Right lung (tissue), 10 donors: ENCODE measurements at places on chromosomes 7 and 10.

DNA sequence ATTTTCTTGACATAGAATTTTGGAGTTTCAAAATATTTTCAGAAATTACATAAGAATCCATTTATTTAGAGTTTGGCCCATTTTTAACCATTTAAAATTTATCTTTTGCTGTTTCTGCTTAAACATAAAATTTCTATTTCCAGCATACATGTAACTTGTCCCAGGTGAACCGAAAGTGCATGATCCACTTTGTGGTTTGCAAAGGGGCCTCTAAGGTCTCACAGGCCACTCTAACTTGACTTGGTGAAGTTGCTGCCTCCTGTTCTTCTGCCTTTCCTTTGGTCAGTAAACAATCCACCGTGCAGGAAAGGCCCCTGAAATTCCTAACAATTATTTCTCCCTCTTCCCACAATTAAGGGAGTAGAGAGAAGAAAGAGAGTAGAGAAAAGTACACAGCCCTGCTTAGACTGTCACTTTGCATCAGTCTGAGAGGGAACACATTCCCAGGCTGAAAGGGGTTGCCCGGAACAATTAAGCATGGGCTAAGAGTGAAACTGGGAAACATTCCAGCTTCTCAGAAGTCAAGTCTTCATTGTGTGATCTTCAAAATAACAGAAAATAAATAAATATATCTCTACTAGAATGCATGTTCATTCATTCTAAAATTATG lies 79.5 kb upstream of the SEMA3A start:
- DNase-seq, result no peak

DNA sequence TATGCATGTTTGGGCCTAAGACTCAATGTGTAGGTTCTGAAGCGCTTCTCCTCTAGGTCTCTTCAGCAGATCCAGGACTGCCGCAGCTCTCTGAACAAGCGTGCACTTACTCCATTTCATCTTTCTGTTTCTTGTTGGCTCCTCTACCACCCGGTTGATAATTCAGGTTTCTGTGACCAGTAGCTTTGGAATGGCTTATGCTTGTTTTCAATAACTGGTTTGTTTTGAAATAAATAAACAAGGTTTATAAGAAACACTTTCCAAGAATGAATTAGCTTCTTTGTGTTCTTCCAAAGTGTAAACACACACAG lies 1.5 kb downstream of the MDFIC start:
- DNase-seq, result no peak

DNA sequence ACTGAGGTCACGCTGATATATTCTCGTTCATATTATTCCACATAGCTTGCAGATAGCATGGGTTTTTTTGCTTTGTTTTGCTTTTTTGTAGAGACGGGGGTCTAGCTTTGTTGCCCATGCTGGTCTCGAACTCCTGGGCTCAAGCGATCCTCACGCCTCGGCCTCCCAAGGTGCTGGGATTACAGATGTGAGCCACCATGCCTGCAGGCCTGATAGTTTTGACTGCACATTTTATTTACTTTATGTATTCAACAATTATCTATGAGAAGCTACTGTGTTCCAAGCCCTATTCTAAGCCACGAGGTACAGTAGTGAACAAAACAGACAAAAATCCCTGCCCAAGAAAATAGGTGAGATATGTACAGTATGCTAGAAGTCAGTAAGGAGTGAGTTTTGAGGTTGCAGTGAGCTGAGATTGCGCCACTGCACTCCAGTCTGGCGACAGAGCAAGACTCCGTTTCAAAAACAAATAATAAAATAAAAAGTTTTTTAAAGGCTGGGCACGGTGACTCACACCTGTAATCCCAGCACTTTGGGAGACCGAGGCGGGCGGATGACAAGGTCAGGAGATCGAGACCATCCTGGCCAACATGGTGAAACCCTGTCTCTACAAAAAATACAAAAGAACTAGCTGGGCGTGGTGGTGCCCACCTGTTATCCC lies 1.3 kb upstream of the YWHAG start:
- no peak for DNase-seq

GRCh38 chr7:32947420-32947983 lies 9.7 kb upstream of the FKBP9 start:
- no peak for DNase-seq

DNA sequence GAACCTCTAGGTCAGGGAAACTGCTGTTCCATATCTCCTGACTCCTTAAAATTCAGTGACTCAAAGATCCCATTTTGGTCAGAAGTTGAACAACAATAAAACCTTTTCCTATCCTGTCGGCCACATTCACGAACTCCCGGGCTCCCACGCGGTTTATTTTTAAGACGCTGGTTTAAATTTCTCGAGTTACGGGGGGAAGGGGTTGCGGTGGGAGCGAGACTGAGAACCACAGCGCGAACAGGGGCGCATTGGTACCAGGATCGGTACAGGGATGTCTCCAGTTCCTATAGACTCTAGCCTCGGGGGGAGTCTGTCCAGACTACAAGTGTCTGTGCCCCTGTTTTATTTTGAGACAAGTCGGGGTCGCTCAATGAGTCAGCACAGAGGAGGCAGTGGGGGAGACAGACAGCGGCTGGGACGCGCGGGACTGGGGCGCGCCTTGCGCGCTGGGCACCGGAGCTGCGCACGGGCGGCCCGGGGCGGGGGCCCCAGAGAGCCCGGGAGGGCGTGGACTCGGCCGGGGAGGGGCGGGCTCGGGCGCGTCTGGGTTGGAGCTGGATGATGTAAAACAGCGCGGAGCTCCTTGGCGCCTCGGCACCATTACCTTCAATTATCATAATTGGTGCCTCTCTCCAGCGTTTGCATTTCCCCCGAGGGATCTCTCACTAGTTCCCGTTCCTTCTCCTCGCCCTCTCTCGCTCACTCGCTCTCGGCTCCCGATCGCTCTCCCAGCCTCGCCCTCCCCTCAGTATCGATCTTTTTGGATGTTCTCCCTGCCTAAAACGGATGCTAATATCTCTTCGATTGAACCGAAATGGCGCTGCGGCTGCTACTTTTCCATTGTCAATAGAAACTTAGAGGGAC lies 8.7 kb upstream of the BAMBI start:
- DNase-seq, result no peak

DNA sequence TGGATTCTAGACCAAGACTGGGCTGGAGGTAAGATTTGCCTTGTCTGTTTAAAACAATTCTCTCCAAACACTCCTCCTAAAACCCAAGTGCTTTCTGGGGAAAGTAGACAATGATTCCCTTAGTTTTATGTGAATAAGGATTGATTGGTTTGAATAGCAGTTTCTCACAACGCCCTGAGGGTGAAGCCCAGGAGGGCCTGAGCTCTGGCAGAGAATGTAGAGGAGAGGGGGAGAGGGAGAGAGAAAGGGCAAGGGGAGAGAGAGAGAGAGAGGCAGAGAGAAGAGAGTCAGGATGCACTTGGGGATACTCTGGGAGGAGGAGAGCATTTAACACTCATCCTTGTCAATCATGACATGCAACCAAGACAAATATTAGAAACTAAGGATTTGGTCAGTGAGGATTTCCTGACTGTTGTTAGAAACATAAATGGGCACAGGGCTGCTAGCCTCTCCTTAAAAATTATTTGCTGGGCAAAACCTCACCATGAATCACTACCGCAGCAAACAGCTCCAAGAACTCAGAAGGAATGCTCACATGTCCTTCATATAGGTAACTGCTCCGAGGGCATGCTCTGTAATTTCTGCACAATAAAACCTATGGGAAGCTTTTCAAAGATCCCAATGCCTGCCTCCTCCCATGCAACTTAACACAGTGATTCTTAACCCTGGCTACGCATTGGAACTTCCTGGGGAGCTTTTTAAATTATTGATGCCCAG lies 55.2 kb upstream of the RAPGEF5 start:
- DNase-seq, result no peak

DNA sequence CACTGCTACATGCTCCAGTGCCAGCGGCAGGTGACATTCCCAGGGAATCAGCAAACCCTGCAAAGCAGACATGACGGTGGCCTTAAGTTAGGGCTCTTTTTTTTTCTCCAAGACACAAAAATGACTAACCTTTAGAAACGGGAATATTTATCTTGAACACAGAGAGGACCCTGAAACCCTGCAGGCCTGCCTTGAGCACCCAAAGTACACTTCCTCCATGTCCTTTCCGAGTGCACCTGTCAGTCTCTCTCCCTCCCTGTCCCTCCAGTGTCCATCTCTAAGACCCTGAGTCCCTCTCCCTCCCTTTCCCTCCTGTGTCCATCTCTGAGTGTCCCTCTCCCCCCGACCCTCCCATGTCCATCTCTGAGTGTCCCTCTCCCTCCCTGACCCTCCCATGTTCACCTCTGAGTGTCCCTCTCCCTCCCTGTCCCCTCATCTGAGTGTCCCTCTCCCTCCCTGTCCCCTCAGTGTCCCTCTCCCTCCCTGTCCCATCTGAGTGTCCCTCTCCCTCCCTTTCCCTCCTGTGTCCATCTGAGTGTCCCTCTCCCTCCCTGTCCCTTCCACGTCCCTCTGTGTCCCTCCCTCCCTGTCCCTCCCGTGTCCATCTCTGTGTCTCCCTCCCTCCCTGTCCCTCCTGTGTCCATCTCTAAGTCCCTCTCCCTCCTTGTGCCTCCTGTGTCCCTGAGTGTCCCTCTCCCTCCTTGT lies 51.2 kb upstream of the CAMK2B start:
- DNase-seq, result no peak

- DNase-seq, result no peak
Observed at GRCh38 chr7:152462995-152463708, 27.3 kb upstream of the KMT2C start.

GRCh38 chr7:85014936-85015660 lies 171.8 kb downstream of the SEMA3D start:
- DNase-seq, result peak; percentile 19

DNA sequence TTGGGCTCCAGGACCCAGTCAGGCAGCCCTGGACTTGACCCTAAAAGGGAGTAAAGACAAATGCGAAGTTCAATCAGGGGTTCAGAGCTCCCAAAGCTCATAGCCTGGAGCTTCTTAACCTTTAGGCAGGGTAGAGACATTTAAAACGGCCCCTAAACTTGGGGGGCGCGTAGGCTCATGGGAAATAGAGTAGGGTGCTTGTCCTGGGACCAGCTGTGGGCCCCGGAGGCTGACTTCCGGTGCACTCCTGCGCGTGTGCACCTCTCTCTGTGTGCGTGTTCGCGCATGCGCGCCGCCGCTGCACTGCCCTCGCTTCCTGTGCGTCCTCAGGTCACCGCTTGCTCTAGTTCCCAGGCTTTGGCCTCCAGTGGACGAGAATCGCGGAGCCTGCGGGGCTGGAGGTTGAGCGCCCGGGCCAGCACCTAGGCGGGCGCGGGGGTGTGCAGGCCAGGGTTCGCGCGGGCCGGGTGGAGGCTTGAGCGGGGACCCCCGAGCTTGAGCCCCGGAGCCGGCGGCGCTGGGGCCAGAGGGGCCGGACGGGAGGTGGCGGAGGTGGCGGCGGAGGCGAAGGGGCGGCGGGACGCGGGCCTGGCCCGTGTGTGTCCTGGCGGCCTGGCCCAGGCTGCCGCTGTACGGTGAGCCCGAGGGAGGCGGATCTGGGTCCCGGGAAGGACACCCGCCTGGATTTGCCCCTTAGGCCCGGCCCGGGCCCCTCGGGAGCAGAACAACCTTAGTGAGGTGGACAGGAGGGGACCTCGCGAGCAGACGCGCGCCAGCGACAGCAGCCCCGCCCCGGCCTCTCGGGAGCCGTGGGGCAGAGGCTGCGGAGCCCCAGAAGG lies at the start of gene RBAK:
TSS of gene RBAK (plus strand) at position 303 of the 839 bp plus-strand sequence. CDS start 2,217 bp downstream, outside the sequence.
- peak; percentile 93 for DNase-seq

- DNase-seq, result no peak
Observed at GRCh38 chr7:49692516-49692915, 80.9 kb upstream of the VWC2 start.

GRCh38 chr7:151641587-151641986 lies 121.9 kb upstream of the RHEB start:
- no peak for DNase-seq

DNA sequence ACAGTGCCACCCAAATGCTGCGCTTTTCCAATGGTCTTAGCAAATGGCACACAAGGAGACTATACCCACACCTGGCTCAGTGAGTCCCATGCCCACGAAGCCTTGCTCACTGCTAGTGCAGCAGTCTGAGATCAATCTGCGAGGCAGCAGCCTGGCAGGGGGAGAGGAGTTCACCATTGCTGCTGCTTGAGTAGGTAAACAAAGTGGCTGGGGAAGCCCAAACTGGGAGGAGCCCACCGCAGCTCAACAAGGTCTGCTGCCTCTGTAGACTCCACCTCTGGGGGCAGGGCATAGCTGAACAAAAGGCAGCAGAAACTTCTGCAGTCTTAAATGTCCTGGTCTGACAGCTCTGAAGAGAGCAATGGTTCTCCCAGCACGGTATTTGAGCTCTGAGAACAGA lies 891.2 kb downstream of the PCDH15 start:
- DNase-seq, result no peak

DNA sequence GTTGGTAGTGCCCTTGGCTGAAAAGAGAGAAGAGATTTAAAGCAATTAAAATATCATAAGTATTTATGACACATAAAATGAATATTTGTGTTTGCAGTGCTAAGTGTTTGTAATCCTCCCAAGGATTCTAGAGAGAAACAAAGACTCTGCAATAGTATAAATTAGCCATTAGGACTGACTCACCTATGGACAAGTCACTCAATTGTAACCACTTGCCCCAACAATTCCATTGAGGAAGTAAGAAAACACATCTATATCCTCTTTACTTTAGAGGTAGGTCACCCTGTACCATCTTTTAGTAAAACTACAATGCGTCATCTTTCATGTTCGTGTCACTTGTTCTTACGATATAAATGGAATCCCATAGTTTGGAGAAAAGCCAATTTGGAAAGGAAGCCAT lies 85.7 kb upstream of the INHBA start:
- no peak for DNase-seq

- DNase-seq, result no peak
Observed at GRCh38 chr7:50330696-50331095, 26.2 kb downstream of the IKZF1 start.
